ENCODE measurements at places on chromosomes 4 and X. TPM values are rescaled to one million over a fixed set of nuclear protein-coding genes. Genes with fewer than 3 reads are reported as not detected.
A peak's percentile ranks its signal among the peaks of the same experiment; 100 is the strongest.

DNA sequence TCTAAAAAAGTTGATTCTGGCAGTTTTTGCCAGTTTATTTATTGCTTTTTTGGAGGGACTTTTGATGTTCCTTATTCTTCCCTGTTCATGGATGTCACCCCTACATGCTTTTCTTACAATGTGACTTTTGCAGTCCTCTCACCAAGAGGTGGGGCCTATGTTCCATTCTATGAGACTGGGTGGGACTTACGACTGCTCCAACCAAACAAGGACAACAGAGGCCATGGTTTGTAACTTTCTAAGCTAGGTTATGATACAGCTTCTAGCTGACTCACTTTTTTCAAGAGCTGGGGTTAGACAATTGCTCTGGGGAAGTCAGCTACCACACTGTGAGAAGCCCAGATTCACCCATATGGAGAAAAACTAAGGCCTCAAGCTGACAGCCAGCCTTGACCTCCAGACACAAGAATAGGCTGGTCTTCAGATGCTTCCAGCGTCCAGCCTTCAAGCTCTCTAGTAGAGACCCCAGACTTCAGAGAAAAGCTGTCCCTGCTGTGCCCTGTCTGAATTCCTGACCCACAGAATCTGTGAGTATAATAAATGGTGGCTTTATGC is 39.5 kb downstream of the ENOPH1 start:
- peaks cover 12% of the 10 kb centered on the region for H3K36me3 ChIP-seq
- no peak overlapping the region for H3K27ac ChIP-seq
- H3K4me1 ChIP-seq, result no peaks in the 10 kb centered on the region

GRCh38 chrX:107355533-107355932 is 93.9 kb upstream of the FRMPD3 start:
- H3K27ac ChIP-seq, result no peak overlapping the region
- no peaks in the 10 kb centered on the region for H3K36me3 ChIP-seq
- DNase-seq, result no peak
- peaks cover 6% of the 10 kb centered on the region for H3K27me3 ChIP-seq

GRCh38 chrX:19334945-19335626 is 8.6 kb upstream of the PDHA1 start:
- no peak overlapping the region for H3K4me3 ChIP-seq
- peaks cover 1% of the 10 kb centered on the region for H3K4me1 ChIP-seq
- H3K36me3 ChIP-seq, result no peaks in the 10 kb centered on the region

GRCh38 chr4:117162976-117163375 is 77.6 kb upstream of the TRAM1L1 start:
- DNase-seq, result no peak
- H3K27me3 ChIP-seq, result no peaks in the 10 kb centered on the region
- H3K27ac ChIP-seq, result no peak overlapping the region
- no peaks in the 10 kb centered on the region for H3K36me3 ChIP-seq
- no peak overlapping the region for H3K4me3 ChIP-seq

DNA sequence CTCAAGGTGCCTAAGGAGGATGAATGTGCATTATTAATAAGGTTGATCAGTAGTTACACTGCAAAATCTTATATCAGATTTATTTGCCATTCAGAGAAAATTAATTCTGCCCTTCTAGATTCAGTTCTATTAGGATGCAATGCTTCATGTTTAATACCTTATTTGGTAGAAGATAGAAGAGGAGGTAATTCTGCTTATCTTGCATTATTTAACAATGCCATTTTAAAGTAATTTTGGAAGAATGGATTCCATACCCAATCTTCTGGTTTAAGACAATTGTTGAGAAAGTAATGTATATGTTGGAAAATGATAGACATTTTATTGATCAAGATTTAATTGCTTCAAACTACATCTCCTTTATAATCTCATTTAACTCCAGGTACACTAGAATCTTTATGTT is 360.9 kb downstream of the ADGRL3 start:
- no peaks in the 10 kb centered on the region for H3K36me3 ChIP-seq
- H3K4me1 ChIP-seq, result no peaks in the 10 kb centered on the region
- H3K27me3 ChIP-seq, result no peaks in the 10 kb centered on the region
- no peak overlapping the region for H3K27ac ChIP-seq

- H3K36me3 ChIP-seq, result peaks cover 9% of the 10 kb centered on the region
- H3K4me1 ChIP-seq, result peaks cover 5% of the 10 kb centered on the region
- no peak overlapping the region for H3K27ac ChIP-seq
- no peak for DNase-seq
- no peaks in the 10 kb centered on the region for H3K27me3 ChIP-seq
These were observed 30.2 kb downstream of the NEK1 start for GRCh38 chr4:169582203-169582602.

GRCh38 chrX:154749856-154750255 is 1.0 kb downstream of the GAB3 start:
- no peaks in the 10 kb centered on the region for H3K27me3 ChIP-seq
- DNase-seq, result no peak
- H3K4me3 ChIP-seq, result peak overlapping the region; percentile 84
- peaks cover 16% of the 10 kb centered on the region for H3K4me1 ChIP-seq

DNA sequence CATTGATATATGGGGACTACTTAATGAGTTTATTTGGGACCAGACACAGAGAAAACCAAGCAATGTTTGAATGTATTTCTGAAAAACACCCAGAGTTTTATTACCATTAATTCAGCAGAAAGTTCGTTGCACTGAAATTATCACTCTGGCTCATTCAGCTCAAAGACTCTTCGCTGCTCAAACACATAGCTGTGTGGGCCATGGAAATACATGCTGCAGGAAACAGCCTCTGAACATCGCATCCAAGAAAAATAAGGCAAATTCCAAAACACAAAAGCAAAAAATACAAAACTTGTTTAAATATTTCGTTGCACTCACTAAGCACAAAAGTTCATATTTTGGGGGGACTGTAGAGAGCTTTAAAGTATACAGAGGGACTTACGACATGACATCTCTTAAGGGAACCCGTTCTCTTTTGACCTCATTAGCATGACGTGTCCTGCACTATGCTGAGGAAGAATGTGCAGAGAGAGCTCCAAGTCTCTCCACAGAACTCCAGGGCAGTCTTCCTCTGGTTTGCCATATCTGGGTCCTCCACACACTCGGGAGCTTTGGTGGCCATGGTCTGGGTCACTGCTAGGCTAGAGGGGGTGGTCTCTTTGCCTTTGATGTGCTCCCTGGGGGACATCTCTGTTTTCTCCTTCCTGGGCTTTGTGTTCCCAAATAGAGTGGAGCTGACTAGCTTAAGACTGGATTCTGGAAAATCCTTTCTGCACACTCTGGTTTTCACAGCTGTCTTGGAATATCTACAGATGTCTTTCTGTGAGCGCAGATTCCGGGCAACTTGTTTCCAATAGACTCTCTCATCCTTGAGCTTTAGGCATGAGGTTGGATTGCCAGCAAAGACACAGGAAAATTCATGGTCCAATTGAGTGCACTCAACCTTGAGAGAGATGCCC is 2.8 kb downstream of the FGFBP1 start:
- no peak overlapping the region for H3K27ac ChIP-seq
- peaks cover 3% of the 10 kb centered on the region for H3K4me1 ChIP-seq
- no peak overlapping the region for H3K4me3 ChIP-seq
- no peaks in the 10 kb centered on the region for H3K36me3 ChIP-seq
- peaks cover 4% of the 10 kb centered on the region for H3K27me3 ChIP-seq

- H3K4me3 ChIP-seq, result no peak overlapping the region
- DNase-seq, result no peak
- no peaks in the 10 kb centered on the region for H3K4me1 ChIP-seq
- H3K27me3 ChIP-seq, result no peaks in the 10 kb centered on the region
- H3K36me3 ChIP-seq, result no peaks in the 10 kb centered on the region
These were observed 43.8 kb upstream of the PRPS2 start for GRCh38 chrX:12747433-12747832.

DNA sequence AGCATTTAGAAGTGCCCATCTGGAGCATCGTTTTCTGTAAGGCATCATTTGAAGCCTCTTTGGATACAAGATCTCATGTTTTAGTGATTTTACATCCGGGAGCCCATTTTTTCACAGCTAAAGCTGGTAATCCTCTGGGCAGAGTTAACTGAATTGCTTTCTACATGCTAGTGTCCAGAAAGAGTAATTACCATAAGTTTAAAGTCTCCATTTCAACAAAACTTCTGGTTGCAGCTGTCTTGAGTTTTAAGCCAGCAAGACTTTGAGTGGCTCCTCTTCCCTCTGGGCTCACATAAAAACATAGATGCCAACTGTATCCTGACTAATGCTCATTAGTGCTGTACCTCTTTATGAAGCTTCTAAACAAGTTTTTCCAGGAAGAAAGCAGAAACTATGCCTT is 65.4 kb downstream of the GPRIN3 start:
- no peaks in the 10 kb centered on the region for H3K27me3 ChIP-seq
- peaks cover 25% of the 10 kb centered on the region for H3K4me1 ChIP-seq
- no peak for DNase-seq
- peaks cover 37% of the 10 kb centered on the region for H3K36me3 ChIP-seq
- no peak overlapping the region for H3K4me3 ChIP-seq

DNA sequence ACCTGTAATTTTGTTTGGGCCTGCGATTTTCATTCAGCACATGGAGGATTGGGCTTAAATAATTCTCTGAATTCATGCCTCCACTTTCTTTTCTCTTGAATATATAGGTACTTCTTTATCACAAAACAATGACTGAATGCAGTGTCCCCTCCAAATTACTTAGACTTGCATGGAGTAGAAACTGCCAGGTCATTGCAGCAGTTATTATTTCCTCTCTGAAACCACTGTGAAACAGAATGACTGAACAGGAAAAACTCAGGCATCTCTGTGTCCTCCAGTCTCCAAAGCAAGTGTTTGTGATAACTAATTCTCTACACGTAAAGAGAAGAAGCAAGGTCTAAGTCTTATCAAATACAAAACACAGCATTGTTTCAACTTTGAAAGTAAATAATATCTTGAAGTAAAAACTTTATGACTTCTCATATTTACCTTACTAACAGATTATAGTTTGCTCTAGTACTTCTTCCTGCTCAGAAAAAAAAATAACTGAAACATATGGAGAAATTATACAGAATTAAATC is 144.5 kb upstream of the DIAPH2 start:
- H3K4me3 ChIP-seq, result no peak overlapping the region
- H3K36me3 ChIP-seq, result no peaks in the 10 kb centered on the region
- no peak overlapping the region for H3K27ac ChIP-seq

GRCh38 chrX:28638775-28639174 is 51.5 kb downstream of the IL1RAPL1 start:
- no peaks in the 10 kb centered on the region for H3K27me3 ChIP-seq
- no peak overlapping the region for H3K27ac ChIP-seq
- DNase-seq, result no peak
- H3K4me1 ChIP-seq, result no peaks in the 10 kb centered on the region

GRCh38 chr4:11467931-11468330 is 39.2 kb upstream of the HS3ST1 start:
- peaks cover 31% of the 10 kb centered on the region for H3K4me1 ChIP-seq
- H3K27ac ChIP-seq, result peak overlapping the region; percentile 8
- no peak for DNase-seq
- H3K4me3 ChIP-seq, result no peak overlapping the region
- peaks cover 6% of the 10 kb centered on the region for H3K36me3 ChIP-seq
- no peaks in the 10 kb centered on the region for H3K27me3 ChIP-seq

DNA sequence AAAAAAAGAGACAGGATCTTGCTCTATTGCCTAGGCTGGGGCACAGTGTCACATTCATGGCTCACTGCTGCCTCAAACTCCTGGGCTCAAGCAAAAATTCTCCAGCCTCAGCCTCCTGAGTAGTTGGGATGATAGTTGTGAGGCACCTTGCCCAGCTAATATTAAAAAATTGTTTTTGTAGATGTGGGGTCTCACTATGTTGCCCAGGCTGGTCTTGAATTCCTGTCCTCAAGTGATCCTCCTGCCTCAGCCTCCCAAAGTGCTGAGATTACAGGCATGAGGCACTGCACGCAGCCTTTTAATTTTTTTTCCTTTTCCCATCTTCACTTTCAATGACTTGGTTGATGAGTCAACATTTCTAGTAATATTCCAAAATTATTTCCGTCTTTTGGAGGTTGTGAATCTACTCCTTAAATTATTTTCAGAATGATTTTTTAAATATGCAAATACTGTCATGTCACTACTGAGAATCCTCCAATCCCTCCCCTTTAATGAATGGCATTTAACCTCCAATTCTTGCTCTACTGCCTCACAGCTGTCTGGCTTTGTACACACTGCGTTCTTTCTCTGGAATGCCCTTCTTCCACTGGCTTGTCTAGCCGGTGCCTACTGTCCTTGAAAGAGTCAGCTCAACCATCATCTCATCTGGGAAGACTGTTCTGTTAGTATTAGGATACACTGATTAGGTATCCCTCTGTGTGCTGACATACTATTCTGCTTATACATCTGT is 27.5 kb upstream of the DCTD start:
- no peaks in the 10 kb centered on the region for H3K4me1 ChIP-seq
- H3K27ac ChIP-seq, result no peak overlapping the region
- no peak for DNase-seq
- no peak overlapping the region for H3K4me3 ChIP-seq
- H3K27me3 ChIP-seq, result no peaks in the 10 kb centered on the region
- H3K36me3 ChIP-seq, result no peaks in the 10 kb centered on the region

GRCh38 chr4:122003335-122003734 is 51.5 kb upstream of the TRPC3 start:
- H3K4me3 ChIP-seq, result no peak overlapping the region
- DNase-seq, result no peak
- peaks cover 27% of the 10 kb centered on the region for H3K27me3 ChIP-seq
- H3K4me1 ChIP-seq, result peaks cover 9% of the 10 kb centered on the region
- H3K36me3 ChIP-seq, result no peaks in the 10 kb centered on the region

DNA sequence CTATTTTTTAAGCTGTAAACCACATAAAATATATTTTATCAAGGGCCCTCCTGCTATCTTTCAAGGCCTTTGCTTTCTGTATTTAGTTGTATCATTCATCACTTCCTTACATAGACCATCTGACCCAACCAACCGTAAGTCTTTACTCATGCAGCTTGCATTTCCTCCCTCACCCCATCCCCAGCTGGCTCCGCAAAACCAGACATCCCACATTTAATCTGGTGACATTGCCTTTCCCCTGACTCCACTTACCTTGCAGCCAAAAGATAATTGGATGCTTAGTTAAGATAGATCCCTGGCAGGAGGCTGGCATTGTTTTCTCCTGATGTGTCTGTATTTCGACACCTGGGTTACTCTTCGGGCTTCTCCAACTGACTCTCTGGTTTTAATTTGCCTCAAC is 183.7 kb upstream of the LDB2 start:
- no peaks in the 10 kb centered on the region for H3K4me1 ChIP-seq
- H3K27ac ChIP-seq, result no peak overlapping the region
- DNase-seq, result no peak
- H3K4me3 ChIP-seq, result no peak overlapping the region

- H3K4me3 ChIP-seq, result no peak overlapping the region
- H3K4me1 ChIP-seq, result peaks cover 8% of the 10 kb centered on the region
- no peak overlapping the region for H3K27ac ChIP-seq
- no peak for DNase-seq
- H3K36me3 ChIP-seq, result no peaks in the 10 kb centered on the region
These were observed 39.2 kb downstream of the TRIM2 start for GRCh38 chr4:153243468-153243867.

GRCh38 chrX:154600759-154601374 is 15.9 kb downstream of the CTAG1A start:
- DNase-seq, result no peak
- H3K36me3 ChIP-seq, result no peaks in the 10 kb centered on the region
- H3K27ac ChIP-seq, result no peak overlapping the region
- H3K4me3 ChIP-seq, result no peak overlapping the region
- H3K4me1 ChIP-seq, result peaks cover 11% of the 10 kb centered on the region

Gene SPANXB1
- total RNA-seq, result not detected

Gene GLOD5
- total RNA-seq, result not detected

Gene PDLIM3
- total RNA-seq, result not detected

Gene PCDH19
- not detected for total RNA-seq

Gene MAGEA11
- not detected for total RNA-seq

Gene TLR10
- total RNA-seq, result 0.26 TPM

Gene FAM9C
- total RNA-seq, result not detected

Gene SLC10A4
- 0.17 TPM for total RNA-seq

Gene RBM47
- total RNA-seq, result 2.7 TPM

Gene UCHL1
- 1.5 TPM for total RNA-seq

Gene SMPX
- not detected for total RNA-seq

Gene KDR
- total RNA-seq, result not detected

Gene TTC29
- total RNA-seq, result not detected

Gene ADGRL3
- not detected for total RNA-seq

All from activated naive CD8-positive, alpha-beta T cell treated with anti-CD3 and anti-CD28 coated beads, Interleukin-2, amount 10 ng/mL, durations not matched to agents 7 days and 5 days (primary cell).